ENCODE measurements at places on chromosomes 7 and 10.

GRCh38 chr7:36896956-36897590, 172.8 kb upstream of the AOAH start:
- DNase-seq: no peak

DNA sequence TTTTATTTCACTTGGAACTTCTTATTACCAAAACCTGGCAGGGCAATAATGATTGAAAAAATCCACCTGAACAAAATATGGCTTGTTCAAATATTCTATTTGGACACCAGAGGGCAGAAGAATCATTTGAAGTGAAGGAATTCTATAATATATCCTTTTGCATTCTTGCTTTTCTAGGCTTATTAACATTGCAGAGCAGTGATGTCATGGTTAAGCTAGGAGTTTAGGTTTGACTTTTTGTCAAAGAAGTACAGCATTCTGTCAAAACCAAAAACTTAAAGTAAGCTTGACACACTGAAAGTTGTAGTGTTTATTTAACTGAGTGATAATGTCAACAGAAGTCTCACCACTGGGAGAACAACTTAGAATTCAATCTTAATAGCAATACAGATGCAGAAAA, 156.0 kb downstream of the SEMA3D start:
- no peak for DNase-seq

- DNase-seq: no peak
Observed at GRCh38 chr7:81810476-81811155, 40.8 kb upstream of the HGF start.

DNA sequence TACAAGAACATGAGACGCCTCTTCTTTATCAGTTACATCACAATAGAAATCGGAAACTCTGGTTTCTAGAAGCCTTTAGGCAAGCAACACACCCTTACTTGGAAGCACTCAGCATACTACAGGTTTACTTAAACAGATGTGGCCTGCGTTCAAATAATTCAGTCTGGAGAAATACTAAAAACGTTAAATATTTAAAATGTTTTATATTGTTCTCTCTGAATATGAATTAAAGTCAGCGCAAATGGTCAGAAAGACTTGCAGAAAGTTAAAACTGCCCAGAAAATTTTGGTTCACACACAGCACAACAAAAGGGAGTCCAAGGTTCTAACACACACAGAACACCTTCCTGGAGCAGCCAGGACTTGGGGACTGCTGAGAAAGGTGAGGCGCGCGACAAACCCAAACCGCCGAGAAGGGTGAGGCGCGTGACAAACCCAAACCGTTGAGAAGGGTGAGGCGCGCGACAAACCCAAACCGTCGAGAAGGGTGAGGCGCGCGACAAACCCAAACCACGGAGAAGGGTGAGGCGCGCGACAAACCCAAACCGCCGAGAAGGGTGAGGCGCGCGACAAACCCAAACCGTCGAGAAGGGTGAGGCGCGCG, 25.8 kb downstream of the ESYT2 start:
- DNase-seq: no peak
